ENCODE measurements at places on chromosomes 5 and 9. TPM values are rescaled to one million over a fixed set of nuclear protein-coding genes. Genes with fewer than 3 reads are reported as not detected.

MOB3B gene
- total RNA-seq, result 0.43 TPM

CCDC112 gene
- total RNA-seq, result 6.4 TPM

DNA sequence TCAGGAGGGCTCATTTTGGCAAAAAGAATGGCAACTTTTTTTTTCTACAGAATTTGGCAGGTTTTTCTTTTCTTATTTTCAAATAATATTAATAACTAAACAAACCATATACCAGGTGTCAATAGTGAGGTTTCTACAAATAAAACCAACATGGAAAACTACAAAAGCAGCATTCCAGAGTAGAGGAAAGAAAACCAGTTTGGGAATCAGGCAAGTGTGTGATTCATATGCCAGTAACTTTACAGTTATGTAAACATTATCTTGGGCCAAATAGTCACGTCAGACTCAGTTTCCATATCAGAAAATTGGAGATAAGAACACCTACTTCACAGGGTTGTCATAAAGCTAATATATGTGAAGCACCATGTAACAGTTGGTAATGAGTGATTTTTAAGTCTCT is 51.7 kb downstream of the FBXW11 start:
- DNase-seq, result peak; percentile 68

TNC gene
- 371 TPM for total RNA-seq

PCDHB10 gene
- total RNA-seq, result under 0.01 TPM

DNA sequence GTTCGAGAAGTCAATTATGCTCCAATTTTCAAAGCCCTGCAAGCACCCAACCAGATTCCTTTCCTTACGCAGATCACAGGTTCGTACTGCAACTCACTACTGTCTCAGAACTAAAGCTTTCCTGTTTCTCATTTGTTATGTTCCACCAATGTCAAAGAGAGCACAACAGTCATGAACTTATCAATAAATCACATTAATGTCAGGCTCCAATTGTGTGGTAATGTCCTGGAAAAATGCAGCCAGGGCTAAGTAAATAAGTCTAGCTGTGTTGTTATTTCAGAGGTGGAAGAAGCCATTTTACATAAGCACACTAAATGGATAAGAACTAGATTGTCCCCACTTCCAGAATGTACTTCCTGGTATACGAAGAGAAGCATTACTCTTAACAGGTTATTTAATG is 488.6 kb upstream of the PTGER4 start:
- peak; percentile 86 for DNase-seq

AGPAT2 gene
- total RNA-seq, result 31.5 TPM

GRCh38 chr9:69549310-69550202 is 122.6 kb downstream of the APBA1 start:
- DNase-seq, result peak; percentile 54

LOX gene
- 91.1 TPM for total RNA-seq

DNA sequence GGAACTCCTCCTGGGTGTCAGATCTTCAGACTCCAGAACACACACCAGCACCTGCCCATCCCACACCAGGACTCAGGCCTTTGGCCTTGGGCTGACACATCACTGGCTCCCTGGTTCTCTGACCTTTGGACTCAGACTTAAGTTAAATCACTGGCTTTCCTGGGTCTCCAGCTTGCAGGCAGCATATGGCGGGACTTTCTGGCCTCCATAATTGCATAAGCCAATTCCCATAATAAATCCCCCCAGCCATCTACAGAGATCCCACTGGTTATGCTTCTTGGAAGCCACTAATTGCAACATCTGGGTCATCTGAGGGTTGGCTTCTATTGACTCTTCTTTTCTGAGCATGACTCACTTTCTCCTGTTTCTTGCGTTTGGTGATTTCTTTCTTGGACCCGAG is 80.3 kb upstream of the SARDH start:
- DNase-seq, result peak; percentile 85

GRCh38 chr9:88831713-88832407 is 159.4 kb upstream of the S1PR3 start:
- no peak for DNase-seq

- no peak for DNase-seq
These were observed 82.4 kb upstream of the ADAMTS2 start for GRCh38 chr5:179427676-179428056.

GRM6 gene
- not detected for total RNA-seq

GLDC gene
- 0.32 TPM for total RNA-seq

DNA sequence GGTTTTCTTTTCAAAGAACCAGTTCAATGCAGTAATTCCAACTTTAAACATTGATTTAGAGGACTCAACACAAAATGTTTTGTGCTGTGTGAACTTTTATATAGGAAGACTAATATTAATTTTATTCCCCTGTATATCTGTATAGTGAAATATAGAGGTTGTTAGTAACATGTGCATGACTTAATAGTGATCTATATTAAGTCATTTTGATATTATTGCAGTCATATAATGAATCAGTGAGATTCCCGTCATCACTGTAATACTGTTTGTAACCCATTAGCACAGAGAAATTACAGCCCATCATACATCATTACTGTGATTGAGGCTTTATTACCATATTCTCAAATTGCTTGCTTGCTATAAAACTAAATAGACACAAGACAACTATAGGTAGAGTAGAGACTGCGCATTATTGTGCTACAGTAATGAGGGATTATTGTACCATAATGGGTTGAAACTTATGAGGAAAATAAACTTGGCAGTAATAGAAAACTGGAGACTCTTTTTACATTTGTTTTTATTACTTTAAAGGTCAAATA is 170.7 kb downstream of the RANBP17 start:
- no peak for DNase-seq

ARHGEF37 gene
- total RNA-seq, result 0.64 TPM

DNA sequence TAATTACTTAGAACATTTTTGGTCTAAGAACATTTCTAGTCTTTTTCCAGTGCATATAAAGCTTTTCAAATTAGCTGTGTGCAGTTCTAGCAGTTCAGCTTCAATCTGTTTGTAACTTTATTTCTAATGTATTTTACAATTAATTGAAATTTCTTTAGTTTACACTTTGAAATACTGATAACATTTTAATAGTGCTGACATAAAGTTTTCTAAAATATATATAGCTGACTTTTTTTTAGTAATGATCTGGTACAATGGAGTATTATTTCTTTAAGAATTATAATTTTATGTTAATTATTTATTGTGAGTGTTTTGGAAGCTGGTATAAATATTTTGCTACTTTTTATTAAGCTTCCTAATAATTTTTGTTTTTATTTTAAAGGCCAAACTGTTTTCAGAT is 43.3 kb downstream of the CCNH start:
- no peak for DNase-seq

CAMK4 gene
- total RNA-seq, result 3.2 TPM

DNA sequence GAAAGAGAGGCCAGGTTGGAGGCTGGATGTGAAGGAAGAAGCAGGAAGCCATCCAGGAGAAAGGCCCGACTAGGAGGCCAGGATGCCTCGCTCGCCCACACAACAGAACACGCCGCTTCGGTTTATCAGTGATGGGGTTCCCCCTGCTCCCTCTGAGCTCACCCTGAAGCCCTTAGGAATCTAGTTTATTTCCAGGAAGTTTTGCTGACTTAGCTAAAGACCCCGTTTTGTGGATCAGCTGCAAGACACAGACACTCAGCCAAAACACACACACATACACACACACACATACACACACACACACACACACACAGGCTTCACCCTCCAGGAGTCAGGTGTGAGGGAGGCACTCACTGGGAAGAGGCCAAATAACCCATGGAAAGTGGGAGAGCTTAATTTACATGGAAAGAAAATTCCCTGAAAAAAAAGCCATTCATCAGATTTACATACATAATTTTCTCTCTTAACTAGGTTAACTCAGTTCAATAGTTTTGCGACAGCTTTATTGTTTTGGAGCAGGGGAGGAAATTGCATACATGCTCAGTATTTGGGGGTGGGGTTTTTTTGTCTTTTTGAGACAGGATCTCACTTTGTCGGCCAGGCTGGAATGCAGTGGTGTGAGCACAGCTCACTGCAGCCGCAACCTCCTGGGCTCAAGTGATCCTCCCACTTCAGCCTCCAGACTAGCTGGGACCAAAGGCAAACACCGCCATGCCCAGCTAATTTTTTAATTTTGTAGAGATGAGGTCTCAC is 92.7 kb upstream of the HAND1 start:
- DNase-seq, result no peak

HMCN2 gene
- not detected for total RNA-seq

- peak; percentile 67 for DNase-seq
These were observed 461.5 kb downstream of the ANXA1 start for GRCh38 chr9:73613092-73613701.

DNA sequence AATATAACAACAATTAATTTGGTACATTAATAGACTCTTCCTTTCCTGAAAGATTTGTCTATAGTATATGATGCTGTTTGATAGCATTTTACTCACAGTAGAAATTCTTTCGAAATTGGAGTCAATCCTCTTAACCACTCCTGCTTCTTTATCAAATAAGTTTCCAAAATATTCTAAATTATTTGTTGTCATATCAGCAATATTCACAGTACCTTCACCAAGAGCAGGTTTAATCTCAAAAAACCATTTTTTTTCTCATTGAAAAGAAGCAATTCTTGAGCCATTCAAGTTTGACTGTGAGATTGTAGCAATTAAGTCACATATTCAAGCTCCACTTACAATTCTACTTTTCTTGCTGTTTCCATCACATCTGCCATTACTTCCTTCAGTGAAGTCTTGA is 83.5 kb upstream of the PRR16 start:
- DNase-seq, result no peak

- DNase-seq, result no peak
These were observed 65.5 kb upstream of the OSMR start for GRCh38 chr5:38780316-38780715.

- DNase-seq, result no peak
These were observed 29.5 kb downstream of the SURF6 start for GRCh38 chr9:133306242-133307204.

C1QTNF3 gene
- total RNA-seq, result 0.86 TPM

GRCh38 chr9:107542411-107543157 is 53.0 kb upstream of the KLF4 start:
- DNase-seq, result no peak

- peak; percentile 93 for DNase-seq
These were observed 82.9 kb upstream of the VCAN start for GRCh38 chr5:83388608-83389007.

- peak; percentile 92 for DNase-seq
These were observed 234.8 kb downstream of the AUH start for GRCh38 chr9:91126761-91127445.

DNA sequence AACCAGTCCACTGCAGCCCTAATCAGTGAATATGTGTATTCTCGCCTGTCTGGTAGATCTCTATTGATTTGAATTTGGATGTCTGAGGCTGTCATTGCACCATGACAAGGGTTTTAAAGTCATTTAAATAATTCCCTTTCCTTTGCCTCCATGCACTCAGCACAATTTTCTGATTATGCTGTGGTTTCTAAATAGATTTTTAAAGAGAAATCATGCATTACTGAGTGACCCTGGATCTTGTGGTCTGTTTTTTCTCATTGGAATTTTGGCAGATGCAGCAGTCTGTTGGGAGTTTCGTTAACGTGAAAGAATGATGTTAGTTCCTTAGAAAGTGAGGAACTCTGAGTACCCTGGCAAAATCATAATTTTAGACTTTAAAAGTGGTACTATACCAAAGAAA is 396.0 kb downstream of the LRRC70 start:
- no peak for DNase-seq

- no peak for DNase-seq
These were observed 73.1 kb downstream of the RAPGEF1 start for GRCh38 chr9:131666774-131667173.

DNA sequence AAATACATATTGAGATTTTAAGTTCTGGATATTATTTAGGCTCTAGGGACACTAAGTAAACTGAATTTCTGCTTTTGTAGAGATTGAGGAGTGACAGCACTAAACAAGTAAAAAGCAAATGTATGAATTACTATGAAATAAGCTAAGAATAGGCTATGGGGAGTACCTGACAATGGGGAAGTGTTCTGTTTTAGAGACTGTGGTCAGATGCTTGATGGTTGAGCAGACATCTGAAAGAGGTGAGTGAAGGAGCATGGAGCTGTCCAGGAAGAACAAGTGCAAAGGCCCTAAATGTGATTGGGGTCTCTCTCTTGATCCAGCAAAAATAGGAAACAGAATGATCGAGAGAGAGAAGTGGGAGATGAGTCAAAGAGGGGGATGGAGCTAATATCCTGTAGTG is 111.7 kb downstream of the JAKMIP2 start:
- no peak for DNase-seq

- no peak for DNase-seq
These were observed 175.9 kb downstream of the ERCC6L2 start for GRCh38 chr9:96051423-96051822.

- no peak for DNase-seq
These were observed 4.6 kb upstream of the SUSD3 start for GRCh38 chr9:93053781-93054331.

CAVIN4 gene
- 1.3 TPM for total RNA-seq

DNA sequence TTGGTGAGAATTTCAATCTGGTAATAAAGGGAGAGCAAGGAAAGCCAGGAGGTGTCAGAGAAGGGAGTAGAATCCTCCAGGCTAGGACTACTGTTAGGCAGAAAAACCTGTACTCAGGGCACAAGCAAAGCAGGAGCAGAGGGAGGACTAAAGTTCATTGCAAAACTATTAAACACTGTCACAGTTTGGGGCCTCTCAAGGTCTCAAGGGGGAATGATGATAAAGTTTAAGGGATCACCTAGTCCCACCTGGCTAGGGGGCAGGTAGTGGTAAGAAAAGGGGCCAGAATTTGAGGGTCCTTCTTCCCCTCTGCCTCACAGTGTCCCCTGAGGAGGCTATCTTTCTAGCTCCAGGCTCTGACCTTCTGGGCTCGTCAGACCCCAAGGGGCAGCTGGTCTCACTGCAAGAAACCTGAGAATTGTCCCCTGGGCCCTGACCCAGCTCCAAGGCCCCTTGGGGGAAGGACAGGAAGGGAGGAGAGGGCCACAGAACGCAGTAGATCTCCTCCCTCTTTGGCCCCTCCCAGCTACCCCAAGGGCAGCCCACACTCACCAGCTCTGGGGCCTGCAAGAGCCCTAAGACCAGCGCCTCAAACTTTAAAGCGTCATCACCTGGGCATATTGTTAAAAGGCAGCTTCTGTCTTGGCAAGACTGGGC is 974 bp downstream of the CCDC69 start:
- no peak for DNase-seq

DNA sequence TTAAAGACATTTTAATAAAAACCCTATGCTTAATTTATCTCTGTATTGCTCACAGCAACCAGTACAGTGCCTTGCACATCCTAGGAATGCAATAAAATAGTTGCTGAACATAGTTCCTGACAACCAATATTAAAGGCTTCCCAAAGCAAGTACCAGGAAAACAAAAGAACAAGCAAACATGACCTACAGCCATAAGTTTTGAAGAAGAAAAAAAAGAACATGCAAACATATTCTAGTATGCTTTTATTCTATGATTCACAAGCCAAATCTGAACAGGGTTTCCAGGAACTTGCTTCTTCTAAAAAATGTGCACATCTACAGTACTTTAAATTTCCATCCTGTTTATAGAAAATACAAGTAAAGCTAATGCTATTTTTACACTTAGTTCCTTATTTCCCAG is 4.5 kb downstream of the CEMIP2 start:
- DNase-seq, result peak; percentile 50
